HFFc6 (cell line): ENCODE measurements at places on chromosomes 11 and 22.

DNA sequence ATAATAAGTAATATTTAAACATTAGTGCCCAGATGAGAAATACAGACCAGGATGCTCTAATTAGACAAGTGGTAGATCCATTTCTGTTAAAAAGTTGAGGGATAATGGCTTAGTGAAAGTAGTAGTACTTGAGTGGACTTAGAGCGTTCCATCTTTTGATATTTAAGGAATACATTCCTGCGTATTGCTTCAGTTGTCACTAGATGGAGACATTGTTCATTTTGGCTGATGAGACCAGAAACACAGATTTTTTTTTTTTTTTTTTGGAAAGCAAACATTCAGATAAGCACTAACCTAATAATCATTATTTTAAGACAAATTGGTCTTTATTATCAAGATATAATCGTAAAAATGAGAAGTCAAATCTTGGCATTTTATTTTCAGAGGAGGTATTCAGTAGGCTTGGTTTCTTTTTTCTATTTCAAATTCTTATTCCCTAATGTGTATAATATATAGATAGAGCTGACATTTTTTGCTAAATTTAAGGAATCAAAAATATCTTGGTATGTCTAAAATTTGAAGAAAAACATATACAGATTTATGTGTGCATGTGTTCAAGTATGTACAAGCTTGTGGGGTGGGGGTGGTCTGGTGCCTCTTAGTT is 92.9 kb downstream of the DYNC2H1 start:
- DNase-seq, result peak; percentile 23

DNA sequence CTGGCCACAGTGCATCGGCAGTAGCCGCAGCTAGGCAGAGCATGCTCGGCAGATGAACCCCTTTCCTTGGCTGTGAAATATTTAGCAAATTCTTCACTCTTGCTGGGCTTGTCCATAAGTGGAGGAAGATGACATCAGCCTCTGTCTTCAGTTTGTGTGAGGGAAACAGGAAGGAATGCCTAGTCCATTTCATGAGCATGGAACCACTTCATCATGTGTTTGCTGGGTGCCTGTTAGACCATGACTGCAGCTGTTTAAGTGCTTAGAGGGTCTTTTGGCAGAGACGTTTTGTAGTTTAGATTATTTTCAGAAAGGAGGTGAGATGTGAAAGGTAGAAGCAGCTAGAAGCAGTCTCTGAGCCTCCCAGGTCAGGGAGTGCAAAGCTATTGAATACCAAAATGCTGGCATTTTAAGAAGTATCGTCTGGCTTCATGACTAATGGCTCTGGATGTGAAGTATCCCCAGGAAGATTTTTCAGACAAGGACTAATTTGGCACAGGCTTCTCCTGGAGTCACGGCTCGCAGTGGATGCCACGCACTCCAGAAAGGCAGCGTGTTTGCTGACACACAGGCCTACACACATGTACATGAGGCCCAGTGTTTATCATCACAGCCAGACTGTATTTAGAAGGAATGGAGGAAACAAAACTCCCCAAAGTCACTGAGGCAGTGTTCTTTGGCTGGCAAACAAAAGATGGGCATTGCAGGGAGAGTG is 43.1 kb upstream of the GRAMD1B start:
- DNase-seq, result peak; percentile 62

GRCh38 chr22:39308614-39309363 is 10.6 kb downstream of the RPL3 start:
- DNase-seq, result peak; percentile 90

DNA sequence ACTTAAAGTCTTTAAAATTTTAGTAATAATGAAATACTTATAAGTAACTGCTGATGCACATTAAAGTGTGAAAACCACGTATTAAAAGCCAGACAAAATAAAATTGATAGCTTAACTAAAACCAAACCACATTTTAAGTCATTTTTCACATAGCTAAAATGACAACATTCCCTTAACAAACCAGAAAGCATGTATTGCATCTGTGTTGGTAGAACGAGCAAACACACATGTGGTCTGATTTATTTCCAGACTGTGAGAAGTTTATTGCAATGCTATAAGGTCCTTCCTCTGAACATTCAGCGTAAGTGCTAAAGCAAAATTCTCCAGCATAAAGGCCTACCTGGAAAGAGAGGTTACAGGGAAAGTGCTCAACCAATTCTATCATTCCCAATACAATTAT is 57.8 kb downstream of the ARHGAP20 start:
- DNase-seq, result no peak
